Hepatocyte (in vitro differentiated cells): ENCODE measurements at places on chromosomes 4 and X.

- H3K4me3 ChIP-seq = no peak overlapping the region
- H3K4me1 ChIP-seq = no peaks in the 10 kb centered on the region
- DNase-seq = peak; percentile 11
- H3K27ac ChIP-seq = no peak overlapping the region
- H3K36me3 ChIP-seq = no peaks in the 10 kb centered on the region
Observed at GRCh38 chr4:176377780-176378179, 58.0 kb downstream of the SPCS3 start.

GRCh38 chr4:77861495-77861894 is 1.1 kb upstream of the MRPL1 start:
- no peak for DNase-seq
- peak overlapping the region; percentile 98 for H3K27ac ChIP-seq
- peak overlapping the region; percentile 5 for H3K4me3 ChIP-seq
- H3K27me3 ChIP-seq = no peaks in the 10 kb centered on the region
- H3K36me3 ChIP-seq = no peaks in the 10 kb centered on the region
- H3K4me1 ChIP-seq = peaks cover 7% of the 10 kb centered on the region

GRCh38 chrX:119272882-119273419 is 36.9 kb downstream of the PGRMC1 start:
- H3K27me3 ChIP-seq = no peaks in the 10 kb centered on the region
- H3K36me3 ChIP-seq = no peaks in the 10 kb centered on the region
- H3K4me3 ChIP-seq = no peak overlapping the region
- no peak overlapping the region for H3K27ac ChIP-seq
- no peak for DNase-seq
- no peaks in the 10 kb centered on the region for H3K4me1 ChIP-seq

- H3K4me3 ChIP-seq = no peak overlapping the region
- H3K4me1 ChIP-seq = peaks cover 5% of the 10 kb centered on the region
- H3K27ac ChIP-seq = peak overlapping the region; percentile 85
Observed at GRCh38 chr4:119139311-119139710, 3.7 kb downstream of the MYOZ2 start.

- peaks cover 13% of the 10 kb centered on the region for H3K4me1 ChIP-seq
- no peak overlapping the region for H3K27ac ChIP-seq
- H3K4me3 ChIP-seq = no peak overlapping the region
- H3K36me3 ChIP-seq = no peaks in the 10 kb centered on the region
Observed at GRCh38 chr4:174874898-174875297, 43.3 kb upstream of the ADAM29 start.

DNA sequence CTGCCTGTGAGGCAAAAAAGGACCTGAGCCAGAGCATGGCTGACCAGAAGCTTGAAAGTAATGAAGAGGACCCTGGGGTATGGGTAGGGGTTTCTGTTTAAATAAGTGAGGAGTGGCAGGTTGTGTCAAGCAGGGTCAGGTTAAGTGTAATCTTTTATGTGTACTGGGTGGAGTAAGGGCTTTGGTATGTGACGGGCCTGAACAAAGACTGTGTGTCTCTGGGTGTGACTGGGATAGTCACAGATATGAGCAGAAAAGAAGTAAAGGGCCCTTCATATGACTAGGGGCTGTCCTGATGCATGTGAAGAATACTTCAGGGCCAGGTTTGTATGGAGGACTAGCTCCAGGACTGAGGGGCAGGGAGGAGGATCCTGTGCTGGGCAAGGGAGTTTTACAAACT is 82.4 kb downstream of the ITIH6 start:
- H3K36me3 ChIP-seq = no peaks in the 10 kb centered on the region
- no peak overlapping the region for H3K4me3 ChIP-seq
- no peaks in the 10 kb centered on the region for H3K27me3 ChIP-seq
- no peaks in the 10 kb centered on the region for H3K4me1 ChIP-seq
- H3K27ac ChIP-seq = peak overlapping the region; percentile 70

- H3K27ac ChIP-seq = no peak overlapping the region
- H3K27me3 ChIP-seq = no peaks in the 10 kb centered on the region
- H3K36me3 ChIP-seq = no peaks in the 10 kb centered on the region
- DNase-seq = no peak
- no peaks in the 10 kb centered on the region for H3K4me1 ChIP-seq
Observed at GRCh38 chrX:17703201-17703600, 34.1 kb upstream of the SCML1 start.
